ENCODE measurements at places on chromosomes 3 and 15. TPM values are rescaled to one million over a fixed set of nuclear protein-coding genes. Genes with fewer than 3 reads are reported as not detected.

DNA sequence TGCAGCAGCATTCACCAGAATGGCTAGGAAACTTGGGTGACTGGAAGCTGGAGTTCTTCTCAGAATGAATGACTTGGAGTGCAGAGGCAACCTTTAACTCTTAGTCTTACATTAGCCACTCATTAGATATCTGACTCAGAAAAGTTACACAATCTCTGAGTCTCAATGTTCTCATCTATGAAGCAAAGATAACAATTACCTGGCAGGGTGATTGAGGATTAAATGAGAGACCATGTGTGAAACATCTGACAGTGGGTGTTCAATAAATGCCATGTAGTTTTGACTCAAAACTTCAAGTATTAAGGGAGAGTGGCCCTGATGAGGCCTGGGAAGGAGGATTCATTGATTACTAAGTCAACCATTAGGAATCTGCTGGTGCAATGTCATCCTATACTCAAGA, 48.3 kb downstream of the MRPL3 start:
- peak; percentile 40 for DNase-seq

- no peak for DNase-seq
Observed at GRCh38 chr3:42498791-42499477, 3.5 kb upstream of the VIPR1 start.

- no peak for DNase-seq
Observed at GRCh38 chr3:39344746-39345344, 15.3 kb downstream of the CCR8 start.

- DNase-seq = no peak
Observed at GRCh38 chr15:26772154-26773066, at the start of gene GABRB3. TSS of gene GABRB3 (minus strand) at chr15:26773066.

- DNase-seq = no peak
Observed at GRCh38 chr3:73601011-73601410, 23.7 kb downstream of the PDZRN3 start.

DNA sequence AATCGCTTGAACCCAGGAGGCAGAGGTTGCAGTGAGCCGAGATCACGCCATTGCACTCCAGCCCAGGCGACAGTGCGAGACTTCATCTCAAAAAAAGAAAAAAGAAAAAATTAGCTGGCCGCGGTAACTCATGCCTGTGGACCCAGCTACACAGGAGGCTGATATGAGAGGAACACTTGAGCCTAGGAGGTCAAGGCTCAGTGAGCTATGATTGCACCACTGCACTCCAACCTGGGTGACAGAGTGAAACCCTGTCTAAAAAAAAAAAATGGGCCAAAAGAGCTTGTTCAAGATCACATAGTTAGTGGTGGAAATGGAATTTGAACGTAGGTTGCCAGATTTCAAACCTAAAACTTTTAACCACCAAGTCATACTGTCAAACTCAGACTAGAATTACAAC, 46.2 kb upstream of the PPP4R2 start:
- no peak for DNase-seq

DNA sequence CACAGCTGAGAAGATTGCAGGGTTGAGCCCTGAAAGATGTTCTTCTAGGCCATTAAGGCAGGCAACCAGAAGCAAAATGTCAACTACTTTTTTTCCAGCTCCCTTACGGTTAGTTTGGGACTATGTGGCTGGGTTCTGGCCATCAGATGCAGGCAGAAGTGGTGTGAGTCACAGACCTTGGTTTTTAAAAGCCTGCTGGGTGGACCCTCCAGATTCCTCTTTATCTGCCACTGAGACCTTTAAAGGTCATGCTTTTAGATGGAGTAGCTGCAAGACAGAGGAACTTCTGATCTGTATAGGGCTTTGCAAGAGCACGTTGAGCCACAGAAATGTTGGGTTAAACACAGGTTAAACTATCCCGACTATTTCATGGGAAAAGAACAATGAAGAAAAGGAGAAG, 102.9 kb downstream of the CHST2 start:
- DNase-seq = no peak

DNA sequence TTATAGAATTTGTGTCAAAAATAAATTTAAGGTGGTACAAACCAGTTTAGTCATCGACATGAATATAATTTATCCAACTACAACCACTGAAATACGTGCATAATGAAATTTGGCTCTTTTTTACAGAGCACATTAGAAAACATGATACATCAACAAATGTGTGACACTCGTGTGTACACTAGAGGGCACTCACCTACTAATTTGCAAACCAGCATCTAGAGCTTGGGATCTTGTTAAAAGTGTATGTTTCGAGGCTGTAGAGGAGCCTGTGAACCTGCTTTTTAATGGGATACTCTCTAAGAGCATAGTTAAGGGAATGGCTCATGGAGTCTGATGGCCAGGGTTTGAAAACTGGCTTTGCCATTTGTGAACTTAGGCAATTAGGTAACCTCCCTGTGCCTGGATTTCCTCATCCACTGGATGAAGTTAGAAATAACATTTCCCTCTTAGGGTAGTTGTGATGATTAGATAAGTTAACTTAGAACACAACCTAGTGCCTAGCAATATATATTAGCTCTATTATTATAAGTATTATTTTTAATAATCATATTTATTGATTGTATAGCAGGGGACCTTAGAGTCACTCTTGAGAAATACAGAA, 8.8 kb upstream of the CPOX start:
- peak; percentile 65 for DNase-seq

DNA sequence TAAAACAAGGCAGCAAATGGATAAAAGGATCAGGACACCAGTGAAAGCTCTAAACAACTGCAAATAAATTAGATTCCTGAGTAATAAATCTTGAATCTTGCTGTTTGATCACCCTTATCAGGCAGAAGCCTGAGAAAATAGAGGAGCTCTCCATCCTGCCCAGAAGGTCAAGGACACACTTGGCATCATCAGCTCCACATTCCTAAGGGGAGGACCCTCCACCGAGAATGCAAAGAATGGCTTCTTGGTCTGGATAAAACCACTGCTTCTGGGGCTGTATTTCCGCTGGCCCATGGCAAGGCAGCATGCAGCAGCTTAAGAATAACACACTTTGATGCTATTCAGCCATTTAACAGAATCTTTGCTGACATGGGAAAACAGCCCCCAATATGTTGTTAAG, 108.9 kb upstream of the TSC22D2 start:
- DNase-seq = no peak

DNA sequence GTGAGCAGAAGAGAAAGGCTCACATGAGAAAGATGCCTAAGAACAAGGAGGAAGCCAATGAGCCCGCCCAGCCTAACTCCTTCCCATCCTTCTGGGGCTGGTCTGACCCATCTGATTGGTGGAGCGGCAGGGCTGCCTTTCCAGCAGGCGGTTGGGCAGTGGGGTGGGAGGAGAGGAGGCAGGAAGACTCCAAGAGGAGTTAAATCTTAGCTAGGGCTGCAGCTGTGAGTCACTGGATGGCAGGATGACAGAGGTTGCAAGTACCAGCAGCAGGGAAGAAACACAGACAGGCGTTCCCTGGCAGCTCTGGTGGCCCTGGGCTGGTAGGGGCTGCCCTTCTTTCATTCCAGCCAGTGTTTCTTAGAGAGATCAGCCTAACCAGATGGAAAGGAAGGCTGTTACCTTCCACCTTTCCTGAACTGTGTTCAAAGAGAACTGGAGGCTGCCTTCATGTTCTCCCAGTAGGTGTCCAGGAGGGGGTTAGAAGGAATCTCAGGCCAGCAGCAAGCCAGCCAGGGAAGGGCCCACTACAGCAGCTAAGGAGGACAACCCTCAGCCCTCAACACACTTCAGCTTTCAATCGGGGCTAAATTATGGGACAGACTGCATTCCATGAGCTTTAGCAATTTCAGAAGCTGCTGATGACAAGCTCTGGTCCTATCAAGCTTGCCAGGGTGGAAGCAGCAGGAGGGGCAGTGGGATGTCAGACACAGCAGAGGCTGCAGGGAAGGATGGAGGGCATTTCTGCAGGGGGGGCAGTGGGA, 50.3 kb downstream of the CHSY1 start:
- peak; percentile 99 for DNase-seq

GRCh38 chr3:169144731-169145130, 518.8 kb downstream of the MECOM start:
- DNase-seq = no peak

- DNase-seq = no peak
Observed at GRCh38 chr3:104066658-104067057, 1300.1 kb upstream of the ALCAM start.

DNA sequence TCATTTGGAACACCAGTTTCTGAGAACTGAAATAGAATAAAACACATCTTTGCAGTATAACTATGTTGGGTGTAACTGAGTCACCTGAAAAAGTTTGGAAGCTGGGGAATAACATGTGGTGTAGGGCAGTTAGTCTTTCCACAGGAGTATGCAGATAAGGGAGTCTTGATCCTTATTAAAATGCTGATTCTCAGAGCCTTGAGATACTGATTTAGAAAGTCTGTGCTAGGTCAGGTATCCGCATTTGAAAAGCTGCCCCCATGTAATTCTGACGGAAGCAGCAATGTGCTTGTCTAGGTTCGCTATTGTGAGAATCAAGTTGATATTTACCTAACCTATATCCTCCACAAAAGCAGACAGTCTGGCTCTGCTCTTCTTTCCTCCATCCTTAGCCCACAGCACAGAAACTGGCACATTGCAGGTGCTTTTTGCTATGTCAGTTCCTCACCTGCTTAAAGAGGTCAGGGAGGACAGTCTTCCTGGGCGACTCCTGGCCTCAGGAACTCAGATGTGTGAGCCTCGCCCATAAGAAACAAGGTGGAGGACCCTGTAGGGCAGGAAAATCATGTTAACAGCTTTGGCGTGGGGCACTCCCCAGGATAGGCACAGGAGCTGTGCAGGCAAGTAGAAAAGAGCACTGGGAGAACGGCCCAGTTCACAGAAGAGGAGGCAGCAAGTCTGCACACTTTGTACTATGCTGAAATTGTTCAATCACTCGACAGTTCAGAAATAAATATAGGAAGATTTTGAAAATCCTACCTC, 27.6 kb upstream of the SRPRB start:
- DNase-seq = no peak

- DNase-seq = no peak
Observed at GRCh38 chr3:187185759-187186158, 11.5 kb upstream of the RTP1 start.

- no peak for DNase-seq
Observed at GRCh38 chr15:63544258-63545026, 40.0 kb downstream of the USP3 start.

DNA sequence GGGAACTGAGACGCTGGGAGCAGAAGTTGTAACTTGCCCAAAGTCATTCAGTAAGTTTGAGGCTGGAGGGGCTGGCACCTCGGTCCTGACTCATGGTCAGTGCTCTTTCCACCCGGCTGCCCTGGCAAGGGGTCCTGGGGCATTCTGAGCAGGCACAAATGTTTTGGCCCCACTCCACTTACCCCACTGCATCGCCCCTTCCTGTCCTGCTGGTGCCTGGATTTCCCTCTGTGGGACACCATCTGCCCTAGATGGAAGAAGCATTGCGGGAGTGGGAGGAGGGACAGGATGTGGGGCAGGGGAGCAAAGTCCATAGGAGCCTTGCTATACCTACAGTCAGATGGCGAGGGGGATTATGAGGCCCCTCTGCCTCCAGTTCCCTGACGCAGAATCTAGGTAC, 4.5 kb downstream of the CORO2B start:
- no peak for DNase-seq

DNA sequence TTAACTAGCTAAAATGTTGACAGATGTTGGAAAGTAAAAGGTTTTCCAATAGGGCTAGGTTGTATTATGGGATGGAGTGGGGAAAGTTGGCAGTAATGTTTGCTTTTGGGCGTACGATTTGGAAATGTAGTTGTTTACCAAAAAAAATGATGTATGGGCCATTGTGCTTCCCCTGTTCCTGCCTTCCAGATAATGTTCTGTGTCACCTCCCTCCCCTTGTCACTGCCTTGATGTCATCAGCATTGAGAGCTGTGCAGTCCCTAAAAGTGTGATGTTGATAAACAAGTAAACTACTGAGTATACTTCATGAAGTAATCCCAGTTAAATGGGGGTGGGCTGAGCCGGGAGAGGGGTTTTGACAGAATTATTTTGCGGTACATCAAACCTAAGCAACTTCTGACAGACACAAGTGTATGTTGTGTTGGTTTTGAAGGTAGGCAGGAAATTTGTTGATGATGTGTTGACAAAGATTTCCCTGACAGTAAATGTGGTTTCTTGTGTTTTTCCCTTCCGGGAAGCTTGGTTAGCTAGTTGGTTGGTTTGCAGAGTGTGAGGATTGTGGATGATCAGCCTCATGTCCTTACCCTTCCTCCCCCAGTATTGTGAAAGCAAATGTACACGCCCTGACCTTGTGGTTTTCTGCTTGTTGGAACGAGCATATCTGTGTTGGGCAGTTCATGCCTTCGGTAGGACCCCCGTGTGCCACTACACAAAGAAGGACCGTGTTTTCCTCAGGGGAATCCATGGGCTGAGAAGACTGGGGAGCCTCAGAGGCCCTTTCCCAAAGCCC, 87.3 kb downstream of the PGPEP1L start:
- no peak for DNase-seq

DNA sequence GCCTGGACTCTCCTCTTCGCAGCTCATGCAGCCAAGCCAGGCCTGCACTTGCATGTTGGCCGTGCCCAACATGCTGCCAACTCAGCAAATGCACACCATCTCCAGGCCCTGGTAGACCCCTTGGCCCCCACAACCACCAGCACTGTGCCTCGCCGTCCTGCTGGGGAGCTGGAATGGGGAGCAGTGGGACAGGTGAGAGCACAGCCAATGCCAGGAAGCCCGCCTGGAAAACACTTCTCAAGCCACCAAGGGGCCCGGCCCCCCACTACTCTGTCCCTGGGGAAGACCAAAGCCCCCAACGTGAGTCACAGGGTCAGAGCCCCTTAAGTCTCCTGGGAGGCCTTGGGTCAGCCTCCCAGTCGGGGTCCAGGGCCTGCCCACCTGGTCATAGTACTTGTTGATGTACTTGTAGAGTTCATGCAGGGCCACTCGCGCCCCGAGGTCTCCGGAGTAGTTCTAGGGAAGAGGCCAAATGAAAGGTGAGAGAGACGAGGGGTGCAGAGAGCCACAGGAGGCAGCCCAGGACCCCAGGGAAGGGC, 24.5 kb downstream of the PLXNB1 start:
- no peak for DNase-seq

GRCh38 chr3:154018100-154018696, 103.0 kb upstream of the ARHGEF26 start:
- no peak for DNase-seq

DNA sequence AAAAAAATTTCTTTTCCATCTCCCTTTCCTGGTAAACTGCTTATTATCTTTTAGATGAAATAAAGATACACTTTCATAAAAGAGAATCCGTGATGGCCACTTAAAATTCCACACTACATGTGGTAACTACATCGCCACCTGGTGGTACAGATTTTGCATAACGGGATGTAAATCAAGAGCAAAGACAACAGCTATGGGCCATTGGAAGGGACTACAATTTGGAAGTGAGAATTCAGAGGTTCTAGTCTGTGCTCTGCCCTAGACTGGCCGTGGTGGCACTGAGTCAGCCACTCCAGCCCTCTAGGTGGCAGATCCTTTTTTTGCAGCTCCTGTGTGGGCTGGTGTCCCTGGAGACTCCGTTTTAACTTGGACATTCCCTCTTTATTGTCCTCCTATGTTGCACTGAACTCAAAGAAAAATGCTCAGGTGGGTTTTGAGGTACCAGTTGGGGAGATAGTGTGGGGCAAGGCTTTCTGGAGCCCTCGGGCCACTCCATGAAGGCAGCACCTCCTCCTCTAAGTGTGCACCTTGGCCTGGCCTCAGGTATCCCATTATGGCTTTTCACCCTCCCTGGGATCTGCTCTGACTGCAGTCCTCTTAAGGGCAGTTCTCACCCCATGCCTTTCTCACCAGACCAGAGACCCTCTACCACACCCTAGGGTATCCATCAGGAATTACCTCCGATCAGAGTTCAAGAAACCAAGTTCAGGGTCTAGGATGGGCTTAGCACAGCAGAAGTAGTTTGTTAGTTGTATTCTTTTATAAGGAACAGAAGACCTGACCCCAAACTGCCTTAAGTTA, 54.9 kb downstream of the SPSB4 start:
- DNase-seq = peak; percentile 80

ALG1L2 gene
- not detected for total RNA-seq

PLXNB1 gene
- 11.6 TPM for total RNA-seq

NUDT16 gene
- total RNA-seq = 20.5 TPM
